ENCODE measurements at places on chromosomes 11 and 22. TPM values are rescaled to one million over a fixed set of nuclear protein-coding genes. Genes with fewer than 3 reads are reported as not detected.

DNA sequence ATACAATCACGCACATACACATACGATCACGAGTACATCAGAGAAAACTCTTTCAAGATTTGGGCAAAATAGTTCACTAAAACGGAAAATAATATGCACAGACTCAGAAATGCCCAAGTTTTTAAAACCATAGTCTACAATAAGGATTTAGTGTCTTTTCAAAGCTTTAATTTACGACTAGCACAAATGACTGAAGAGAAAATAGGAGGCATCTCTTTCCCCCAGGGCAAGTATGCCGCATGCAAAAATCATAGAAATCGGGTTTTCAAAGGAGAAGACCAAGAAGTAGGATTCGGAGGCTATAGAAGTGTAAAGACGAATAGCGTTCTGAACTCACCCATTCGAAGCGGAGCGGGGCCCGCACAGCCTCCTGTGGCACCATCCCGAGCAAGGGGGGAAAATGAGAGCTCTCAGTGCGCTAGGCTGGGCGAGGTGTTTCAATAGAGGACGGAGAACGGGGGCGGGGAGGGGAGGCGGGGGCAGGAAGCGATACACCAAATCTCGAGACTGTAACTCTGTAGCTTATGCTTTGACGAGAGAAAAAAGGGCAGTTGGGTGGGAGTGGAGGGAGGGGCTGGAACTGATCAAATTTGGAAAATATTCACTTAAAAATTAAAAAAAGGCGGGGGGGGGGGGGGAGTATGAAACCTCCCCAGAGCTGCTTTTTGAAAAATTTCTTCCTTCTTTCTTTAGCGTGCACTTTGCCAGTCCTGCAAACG is 15.8 kb downstream of the BLID start:
- peak; percentile 27 for DNase-seq

DNA sequence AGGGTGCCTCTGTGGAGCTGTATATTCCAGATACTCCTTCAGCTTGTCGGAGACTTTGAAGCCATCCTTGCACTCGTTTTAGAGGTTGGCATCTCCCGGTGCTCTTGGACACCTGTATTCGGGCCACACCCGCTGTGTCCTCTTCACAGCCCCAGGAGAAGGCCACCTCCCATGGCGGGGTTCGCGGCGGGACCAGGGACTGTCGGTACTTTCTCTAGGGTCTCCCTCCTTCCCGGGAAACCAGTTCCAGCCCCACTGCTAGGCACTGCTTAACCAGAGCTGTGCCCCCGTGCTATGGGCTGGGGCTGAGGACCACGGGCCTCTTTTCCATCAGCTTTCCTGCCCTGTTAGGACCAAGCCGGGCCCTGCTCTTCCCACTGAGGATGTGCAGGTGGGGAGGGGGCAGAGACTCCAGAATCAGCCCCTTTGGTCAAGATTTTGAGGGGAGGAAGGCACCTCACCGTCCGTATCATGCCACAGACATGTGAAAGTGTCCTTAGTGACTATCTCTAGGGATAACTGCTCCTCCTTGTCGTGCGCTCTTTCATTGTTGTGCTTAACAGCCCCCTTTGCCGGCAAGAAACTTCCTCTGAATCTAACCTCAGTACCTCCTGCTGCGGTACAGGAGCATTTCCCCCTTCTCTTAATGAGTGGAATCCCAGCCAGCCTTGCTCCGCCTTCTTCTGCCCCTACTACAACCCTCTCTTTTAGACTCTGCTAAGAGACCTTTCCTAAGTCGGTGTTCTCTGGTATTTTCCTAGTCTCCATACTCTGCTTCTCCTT is 1.2 kb upstream of the B3GAT1 start:
- DNase-seq = no peak

DNA sequence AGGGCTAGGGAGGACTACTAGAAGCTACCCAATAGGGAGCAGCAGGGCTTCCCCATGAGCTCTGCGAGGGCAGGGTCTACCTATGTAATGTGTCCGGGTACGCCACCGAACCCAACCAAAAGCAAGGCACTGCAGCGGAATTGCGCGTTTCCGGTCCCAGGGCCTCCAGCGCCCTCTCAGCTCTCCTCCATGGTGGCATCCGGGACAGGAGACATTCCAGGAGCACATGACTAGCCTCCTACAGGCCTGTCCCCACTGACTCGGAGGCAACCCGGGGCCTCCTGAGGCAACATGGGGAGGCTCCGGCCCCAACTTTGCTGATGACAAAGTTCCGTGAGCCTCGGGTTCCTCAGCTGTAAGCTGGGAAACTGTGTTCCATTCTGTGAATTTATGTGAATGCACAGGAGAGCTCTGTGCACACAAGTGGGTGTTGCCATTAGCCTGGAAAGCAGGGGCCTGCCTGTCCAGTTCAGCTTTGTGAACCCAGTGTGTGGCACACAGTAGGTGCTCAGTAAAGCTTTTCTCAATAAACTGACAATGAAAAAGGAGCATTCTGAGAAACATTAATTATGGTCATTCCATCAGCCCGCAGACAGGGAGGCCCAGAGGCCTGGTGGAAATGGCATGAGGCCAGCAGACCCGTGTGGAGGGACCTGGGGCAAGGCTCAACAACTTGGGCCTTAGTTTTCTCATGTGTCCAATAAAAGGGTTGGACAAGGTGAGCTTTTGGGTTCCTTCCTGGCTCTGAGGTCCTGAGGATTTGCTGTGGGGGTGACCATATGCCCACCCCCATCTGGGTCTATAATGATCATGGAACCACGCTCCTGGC is 50.3 kb downstream of the CHRDL2 start:
- DNase-seq = no peak

The MMP1 gene
- 0.71 TPM for total RNA-seq

- no peak for DNase-seq
These were observed 20.1 kb upstream of the PANX2 start for GRCh38 chr22:50150161-50151129.

Data from thoracic aorta (tissue), 2 donors.